ENCODE measurements at places on chromosomes 11 and 22.

GRCh38 chr11:124536520-124536919, 6.9 kb downstream of the OR8B12 start:
- no peak for DNase-seq

DNA sequence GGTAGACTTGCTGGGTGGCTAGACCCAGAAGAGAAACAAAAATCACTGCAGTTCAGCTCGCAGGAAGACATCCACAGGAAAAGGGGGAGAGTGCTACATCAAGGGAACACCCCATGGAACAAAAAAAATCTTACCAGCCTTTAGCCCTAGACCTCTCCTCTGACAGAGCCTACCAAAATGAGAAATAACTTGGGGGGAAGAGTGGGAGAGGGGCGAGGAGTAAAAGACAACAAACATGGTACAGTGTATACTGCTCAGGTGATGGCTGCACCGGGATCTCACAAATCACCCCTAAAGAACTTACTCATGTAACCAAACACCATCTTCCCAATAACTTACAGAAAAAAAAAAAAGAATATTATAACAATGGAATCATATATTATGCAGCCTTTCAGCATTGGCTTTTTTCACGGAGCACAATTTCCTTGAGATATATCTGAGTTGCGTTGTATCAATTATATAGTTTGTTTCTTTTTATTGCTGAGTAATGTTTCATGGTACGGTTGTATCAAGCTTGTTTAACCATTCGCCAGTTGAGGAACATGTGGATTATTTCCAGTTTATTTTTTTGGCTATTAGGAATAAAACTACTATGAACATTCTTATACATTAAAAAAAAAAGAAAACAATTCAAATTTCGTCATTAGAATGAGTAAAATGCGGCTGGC, 90.9 kb downstream of the ZNF280B start:
- no peak for DNase-seq

GRCh38 chr11:7974668-7975067, 9.4 kb upstream of the NLRP10 start:
- no peak for DNase-seq

DNA sequence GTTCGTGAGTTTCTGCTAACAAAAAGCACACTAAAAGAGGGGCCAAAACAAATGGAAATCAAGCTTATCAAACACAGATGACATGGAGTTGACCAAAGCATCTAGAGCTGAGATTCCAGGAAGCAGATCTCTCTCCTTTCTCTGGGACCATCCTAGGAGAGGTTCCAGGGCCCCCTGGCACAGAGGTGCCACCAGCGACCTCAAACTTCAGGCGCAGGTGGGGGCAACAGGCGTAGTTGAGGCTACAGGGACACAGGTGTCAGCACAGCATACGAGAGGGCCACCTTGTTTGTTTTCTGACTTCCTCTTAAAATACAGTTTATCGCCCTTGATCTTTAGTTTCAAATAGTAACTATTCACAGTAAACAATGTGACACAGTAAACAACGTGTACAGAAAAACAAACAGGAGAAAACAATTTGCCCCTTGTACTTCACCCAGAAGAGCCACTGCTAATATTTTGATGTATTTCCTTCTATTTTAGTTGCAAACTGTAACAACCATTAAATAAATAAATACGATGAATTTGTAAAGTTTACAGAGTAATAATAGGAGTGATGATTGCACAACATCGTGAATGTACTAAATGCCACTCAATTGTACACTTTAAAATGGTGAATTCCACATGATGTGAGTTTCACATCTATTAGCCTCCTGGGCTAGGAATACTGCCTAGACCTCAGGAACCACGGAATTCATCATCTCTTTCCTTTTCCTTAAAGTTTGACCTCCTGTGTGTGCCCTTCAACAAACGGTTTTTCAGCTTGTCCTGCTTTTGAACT, 52.2 kb downstream of the IGLL5 start:
- no peak for DNase-seq
